ENCODE measurements at places on chromosomes 3 and 15.
A peak's percentile ranks its signal among the peaks of the same experiment; 100 is the strongest.

DNA sequence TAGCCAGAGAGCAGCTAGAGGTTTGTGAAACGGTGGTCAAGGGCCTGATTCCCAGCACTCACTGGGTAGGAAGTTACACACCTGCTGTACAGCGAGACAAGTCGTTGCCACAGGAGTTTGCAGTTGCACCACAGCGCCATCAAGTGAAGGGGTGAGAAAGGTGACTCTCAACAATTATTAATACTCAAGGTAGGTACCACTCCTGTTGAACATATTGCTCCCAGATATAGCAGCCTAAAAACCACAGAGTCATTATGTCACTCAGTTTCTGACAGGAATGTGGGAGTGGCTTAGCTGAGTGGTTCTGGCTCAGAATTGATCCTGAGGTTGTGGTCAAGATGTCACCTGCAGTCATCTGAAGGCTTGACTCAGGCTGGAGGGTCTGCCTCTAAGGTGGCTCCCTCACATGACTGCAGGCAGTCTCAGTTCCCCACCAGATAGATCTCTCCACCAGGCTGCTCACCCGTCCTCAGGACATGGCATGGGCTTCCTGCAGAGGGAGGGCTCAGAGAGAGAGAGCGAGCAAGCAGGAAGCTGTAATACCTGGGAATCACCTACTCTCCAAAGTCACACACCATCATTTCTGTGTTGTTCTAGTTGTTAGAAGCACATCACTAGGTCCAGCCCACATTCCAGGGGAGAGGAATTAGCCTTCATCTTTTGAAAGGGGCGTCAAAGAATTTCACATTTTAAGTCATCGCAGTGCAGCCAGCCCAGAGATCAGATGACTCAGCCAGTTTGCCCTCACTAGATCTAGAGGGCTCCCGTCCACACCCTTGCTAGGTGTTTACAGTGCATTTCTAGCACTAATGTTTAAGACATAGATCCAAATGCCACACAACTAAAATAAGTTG is 17.0 kb upstream of the ANO10 start:
- peak; percentile 17 for DNase-seq

DNA sequence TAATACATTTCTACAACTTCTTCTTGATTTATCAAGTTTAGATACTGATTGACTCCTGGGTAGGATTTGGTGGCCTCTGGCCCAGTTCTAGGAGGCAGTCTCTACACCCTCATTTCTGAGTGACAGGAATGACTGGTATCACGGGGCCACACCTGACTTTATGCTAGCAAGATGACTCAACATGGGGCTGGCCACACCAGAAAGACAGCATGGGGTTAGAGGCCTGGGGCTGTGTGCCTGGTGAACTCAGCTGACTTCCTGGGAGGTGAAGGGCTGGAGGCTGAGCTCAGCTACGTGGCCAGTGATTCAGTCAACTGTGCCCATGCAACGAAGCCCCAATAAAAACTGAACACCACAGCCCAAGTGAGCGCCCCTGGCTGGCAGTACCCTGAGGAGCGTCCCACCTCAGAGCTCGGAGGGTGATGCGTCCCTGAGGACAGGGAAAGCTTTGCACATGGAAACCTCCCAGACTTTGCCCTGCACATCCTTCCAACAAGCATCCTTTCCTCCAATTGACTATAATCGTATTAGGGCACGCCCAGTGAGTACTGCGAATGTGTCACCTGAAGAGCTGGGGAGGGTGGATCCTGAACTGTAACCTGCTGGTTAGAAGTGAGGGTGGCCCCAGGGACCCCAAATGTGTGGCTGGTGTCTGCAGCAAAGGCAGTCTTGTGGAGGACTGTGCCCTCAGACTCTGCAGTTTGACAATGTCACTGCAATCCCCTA is 57.2 kb downstream of the NIPA2 start:
- DNase-seq, result peak; percentile 26

- DNase-seq, result no peak
Observed at GRCh38 chr3:78918361-78919020, 849.3 kb downstream of the ROBO1 start.

DNA sequence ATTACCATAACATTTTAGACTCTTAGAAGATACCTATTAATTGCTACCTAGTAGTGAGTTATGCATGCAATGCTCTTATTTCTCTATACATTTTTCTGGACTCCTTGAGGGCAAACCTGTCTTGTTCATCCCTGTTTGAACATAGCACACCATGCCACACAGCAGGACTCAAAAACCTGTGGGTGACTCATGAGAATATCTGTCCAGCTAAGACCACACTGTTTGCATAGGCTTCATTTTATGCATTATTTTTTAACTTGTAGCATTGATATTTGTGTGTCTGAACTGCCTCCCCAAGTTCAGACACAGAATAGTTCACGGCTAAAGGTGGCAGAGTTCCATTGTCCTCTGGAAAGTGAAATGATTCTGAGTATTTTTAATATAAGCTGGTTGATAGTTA is 1.8 kb downstream of the LMCD1 start:
- no peak for DNase-seq

DNA sequence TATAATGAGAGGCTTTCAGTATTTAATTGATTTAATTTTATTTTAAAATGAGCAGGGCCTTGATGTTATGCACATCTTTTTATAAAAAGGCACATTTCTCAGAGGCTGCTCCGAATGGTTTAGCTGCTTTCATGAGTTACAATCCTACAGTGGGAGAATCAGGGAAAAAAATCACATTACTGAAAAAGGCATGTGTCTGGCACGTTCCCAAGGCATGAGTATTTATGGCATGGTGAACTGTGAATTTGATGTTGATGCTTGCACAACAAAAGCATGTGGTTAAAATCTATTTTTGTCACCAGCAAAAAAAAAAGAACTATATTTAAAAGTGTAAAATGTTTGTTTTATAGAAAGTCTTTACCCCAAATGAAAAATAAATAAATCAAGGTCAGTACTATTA is 485.2 kb upstream of the ROBO2 start:
- no peak for DNase-seq

DNA sequence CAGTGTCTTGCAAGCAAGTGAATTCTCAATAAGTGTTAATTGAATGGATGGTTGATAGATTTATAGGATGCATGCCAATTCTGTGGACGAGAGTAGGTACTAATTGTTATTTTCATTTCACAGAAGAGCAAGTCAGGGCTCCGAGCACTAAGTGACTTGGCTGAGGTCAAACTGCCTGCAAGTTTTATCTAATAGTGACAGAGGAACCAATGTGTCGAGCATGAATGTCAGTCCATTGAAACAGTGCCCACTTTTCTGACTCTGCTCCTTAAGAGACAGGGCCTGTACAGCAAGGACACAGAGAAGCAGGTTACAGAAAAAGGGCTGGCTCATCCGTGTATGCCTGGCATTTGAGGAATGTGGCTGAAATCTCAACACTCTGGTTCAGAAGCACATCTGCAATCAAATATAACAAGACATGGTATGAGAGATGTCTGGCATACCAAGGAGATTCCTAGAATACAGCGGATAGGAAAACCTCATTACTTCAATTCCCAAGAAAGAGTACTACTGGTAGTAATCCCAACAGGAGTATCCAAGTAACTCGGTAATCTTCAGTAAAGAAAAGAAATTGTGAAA is 6.0 kb upstream of the B3GNT5 start:
- no peak for DNase-seq

GRCh38 chr3:4748701-4749378 is 230.4 kb upstream of the BHLHE40 start:
- no peak for DNase-seq

DNA sequence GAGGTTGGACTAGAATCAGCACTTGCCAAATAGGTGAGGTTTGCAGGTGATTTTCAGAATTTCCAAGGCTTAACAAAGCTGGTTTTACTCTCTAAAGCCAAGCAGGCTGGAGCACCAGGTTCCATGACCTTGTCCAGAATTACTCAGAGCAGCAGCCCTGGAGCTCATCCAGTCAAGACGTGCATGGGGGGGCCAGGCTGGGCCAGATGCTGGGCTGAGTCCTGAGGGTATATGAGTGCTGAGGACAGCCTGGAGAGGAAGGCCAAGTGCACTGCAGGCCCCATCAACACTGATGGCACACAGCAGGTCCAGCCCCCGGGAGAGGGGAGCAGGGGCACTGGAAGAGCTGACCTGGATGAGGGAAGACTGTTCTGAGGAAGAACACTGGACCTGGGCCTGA is 3.0 kb upstream of the TXNRD3 start:
- no peak for DNase-seq

GRCh38 chr3:149442043-149442442 is 32.5 kb upstream of the TM4SF4 start:
- DNase-seq, result no peak

DNA sequence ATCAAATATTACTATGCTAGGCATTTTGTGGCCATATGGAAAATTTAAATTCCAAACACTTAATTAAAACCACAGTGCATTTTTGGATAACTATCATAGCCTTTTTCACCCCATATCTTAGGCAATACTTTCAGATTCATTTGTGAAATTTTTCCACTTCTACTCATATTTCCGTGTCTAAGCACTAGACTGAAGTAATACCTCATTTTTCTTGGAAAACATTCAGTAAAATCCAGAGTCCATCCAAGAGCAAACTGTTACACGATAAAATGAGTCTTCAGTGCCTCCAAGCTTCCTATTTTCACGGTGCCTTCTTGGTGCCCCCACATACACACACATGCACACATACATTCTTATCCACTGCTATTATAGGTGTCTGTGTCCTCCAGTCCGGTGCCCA is 845.9 kb downstream of the TBL1XR1 start:
- DNase-seq, result no peak

GRCh38 chr3:109161487-109162123 is 25.1 kb downstream of the C3orf85 start:
- DNase-seq, result no peak

DNA sequence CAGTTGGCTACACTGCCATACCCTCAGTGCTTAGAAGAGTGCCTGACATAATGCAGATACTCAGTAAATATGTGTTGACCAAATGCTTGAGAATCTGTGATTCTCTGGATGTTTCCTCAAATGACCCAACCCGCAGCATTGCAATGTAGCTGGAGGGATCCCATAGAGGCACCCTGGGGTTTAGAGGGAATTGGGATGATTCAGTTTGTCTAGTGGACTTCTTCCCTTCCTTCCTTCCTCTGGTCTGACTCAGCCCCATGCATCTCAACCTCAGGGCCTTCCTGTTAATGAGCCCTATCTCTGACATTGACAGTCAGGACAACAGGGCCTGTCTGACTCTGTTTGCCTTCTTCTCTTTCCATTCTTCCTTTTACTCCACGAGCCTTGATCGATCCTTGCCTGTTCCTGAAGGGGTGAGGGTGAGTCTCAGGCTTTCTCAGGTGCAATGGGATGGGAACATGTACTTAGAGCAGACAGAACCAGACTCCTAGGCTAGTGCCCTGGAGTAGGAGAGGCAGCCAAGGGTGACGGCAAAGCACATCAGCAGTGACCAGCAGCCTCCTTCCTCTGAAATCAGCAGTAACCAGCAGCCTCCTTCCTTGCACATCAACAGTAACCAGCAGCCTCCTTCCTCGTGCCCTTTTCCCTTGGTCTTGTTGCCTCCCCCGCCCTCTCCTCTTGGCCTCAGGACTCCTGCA is 78.2 kb downstream of the DGKG start:
- DNase-seq, result no peak

GRCh38 chr3:197545101-197545500 is 10.7 kb downstream of the BDH1 start:
- no peak for DNase-seq

DNA sequence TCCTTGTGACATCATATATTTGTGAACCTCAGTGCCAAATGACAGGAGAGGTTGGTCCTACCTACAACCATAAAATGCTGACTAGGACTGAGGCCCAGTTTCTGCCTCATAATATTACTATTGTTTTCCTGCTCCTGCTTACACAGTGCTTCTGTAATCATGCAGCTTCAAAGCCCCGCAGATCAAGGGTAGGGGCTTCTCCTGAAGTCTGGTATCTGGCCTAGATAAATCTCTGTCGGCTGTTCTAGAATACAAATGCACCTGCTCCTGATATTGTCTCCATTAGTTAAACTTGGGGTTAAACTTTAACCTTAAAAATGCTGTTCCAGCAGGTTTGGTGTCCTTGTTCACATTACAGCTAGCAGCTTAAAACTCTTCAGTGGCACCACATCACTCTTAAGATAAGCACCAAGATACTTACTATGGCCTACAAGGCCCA is 552.4 kb downstream of the TUSC7 start:
- DNase-seq, result no peak

GRCh38 chr15:39593071-39593655 is 12.3 kb downstream of the THBS1 start:
- no peak for DNase-seq

GRCh38 chr3:183497313-183497712 is 58.2 kb downstream of the KLHL6 start:
- no peak for DNase-seq

GRCh38 chr3:168417016-168417415 is 321.3 kb upstream of the GOLIM4 start:
- DNase-seq, result no peak

DNA sequence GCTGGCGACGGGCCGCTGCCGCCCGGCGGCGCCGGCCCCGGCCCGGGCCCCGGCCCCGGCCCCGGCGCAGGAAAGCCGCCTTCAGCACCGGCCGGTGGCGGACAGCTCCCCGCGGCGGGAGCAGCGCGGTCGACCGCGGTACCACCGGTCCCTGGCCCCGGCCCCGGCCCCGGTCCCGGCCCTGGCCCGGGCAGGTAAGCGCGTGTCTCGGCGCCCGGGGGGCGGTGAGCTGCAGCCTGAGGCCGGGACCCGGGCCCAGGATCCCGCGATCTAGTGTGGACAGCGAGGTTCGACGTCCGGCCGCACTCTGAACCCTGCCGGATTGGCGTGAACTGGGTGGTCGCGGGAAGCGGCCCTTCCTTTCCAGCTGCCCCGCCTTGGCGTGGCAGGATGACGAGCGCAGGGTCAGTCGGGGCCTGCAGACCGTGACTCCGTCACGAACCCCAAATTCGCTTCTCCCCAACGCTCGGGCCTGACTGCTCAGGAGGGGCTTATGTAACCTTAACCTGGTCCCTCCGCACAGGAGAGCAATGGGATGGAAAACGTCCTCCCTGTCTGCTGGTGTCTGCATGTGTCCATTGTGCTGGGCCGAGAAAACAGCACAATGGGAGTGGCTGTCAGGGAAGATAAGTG is 472 bp downstream of the BSN start:
- DNase-seq, result peak; percentile 44

DNA sequence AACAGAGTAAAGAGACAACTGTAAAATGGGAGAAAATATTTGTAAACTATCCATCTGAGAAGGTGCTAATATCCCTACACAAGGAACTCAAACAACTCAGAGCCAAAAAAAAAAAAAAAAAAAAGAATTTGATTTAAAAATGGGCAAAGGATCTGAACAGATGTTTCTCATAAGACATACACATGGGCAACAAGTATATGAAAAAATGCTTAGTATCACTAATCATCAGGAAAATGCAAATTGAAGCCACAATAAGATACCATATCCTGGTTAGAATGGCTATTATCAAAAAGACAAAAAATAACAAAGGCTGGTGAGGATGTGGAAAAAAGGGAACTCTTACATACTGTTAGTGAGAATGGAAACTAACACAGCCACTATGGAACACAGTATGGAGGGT is 36.2 kb downstream of the TXNRD3 start:
- DNase-seq, result no peak

- no peak for DNase-seq
Observed at GRCh38 chr3:15750143-15750542, 47.6 kb downstream of the ANKRD28 start.

- DNase-seq, result no peak
Observed at GRCh38 chr15:29986946-29987345, 95.8 kb upstream of the GOLGA8J start.

- DNase-seq, result no peak
Observed at GRCh38 chr3:115286529-115287197, 139.6 kb upstream of the ZBTB20 start.
